ENCODE measurements at places on chromosomes 2 and 18. TPM values are rescaled to one million over a fixed set of nuclear protein-coding genes. Genes with fewer than 3 reads are reported as not detected.

The FKBP7 gene
- 13.5 TPM for total RNA-seq

The FSHR gene
- not detected for total RNA-seq

The IL1B gene
- 0.24 TPM for total RNA-seq

The STK25 gene
- total RNA-seq = 91.2 TPM

The COLEC11 gene
- total RNA-seq = 0.61 TPM

The SGPP2 gene
- 0.29 TPM for total RNA-seq

The UGT1A9 gene
- total RNA-seq = 6.0 TPM

Measured in A549 treated with CORT108297 at 1 μM for 4 hours (cell line).